ENCODE measurements at places on chromosomes 16 and 17. TPM values are rescaled to one million over a fixed set of nuclear protein-coding genes. Genes with fewer than 3 reads are reported as not detected.
A peak's percentile ranks its signal among the peaks of the same experiment; 100 is the strongest.

DNA sequence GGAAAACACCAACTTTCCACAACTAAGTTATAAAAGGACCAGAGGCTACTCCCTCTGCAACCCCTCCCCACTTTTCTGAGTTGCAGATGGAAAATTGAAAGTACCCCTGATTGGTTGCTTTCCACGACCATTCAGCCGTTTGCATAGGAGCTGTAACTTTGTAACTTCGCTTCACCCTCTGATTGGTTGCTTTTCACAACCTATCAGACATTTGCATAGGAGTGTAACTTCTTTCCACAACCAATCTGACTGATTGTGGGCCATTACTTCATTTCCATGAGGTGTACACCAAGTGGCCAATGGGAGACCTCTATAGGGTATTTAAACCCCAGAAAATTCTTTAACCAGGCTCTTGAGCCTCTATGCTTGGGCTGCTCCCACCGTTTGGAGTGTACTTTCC lies 644.1 kb downstream of the WWOX start:
- no peaks in the 10 kb centered on the region for H3K36me3 ChIP-seq
- no peaks in the 10 kb centered on the region for H3K27me3 ChIP-seq
- no peak for DNase-seq
- H3K4me1 ChIP-seq: no peaks in the 10 kb centered on the region
- no peak overlapping the region for H3K4me3 ChIP-seq
- H3K27ac ChIP-seq: no peak overlapping the region

The EVI2A gene
- total RNA-seq: 4.3 TPM

The MEIOC gene
- total RNA-seq: under 0.01 TPM

DNA sequence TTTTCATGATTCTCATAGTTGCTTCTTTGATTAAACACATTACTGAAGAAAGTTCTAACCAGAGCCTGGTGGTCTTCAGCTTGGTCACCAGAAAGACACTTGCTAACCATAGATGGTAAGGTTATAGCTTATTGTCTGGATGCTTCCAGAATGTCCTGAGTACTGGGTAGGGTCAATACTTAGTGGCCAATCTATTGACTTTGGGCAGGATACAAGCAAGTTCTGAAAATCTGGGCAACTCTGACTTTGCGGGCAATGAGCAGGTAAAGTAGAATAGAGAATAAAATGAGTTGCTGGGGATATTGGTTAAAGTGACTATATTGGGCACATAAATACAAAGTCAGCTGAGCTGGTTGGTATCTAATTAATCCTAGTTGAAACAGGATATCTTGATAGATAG lies 63.0 kb downstream of the ABCA8 start:
- peaks cover 4% of the 10 kb centered on the region for H3K36me3 ChIP-seq
- no peaks in the 10 kb centered on the region for H3K27me3 ChIP-seq
- H3K4me3 ChIP-seq: no peak overlapping the region
- H3K27ac ChIP-seq: no peak overlapping the region
- no peaks in the 10 kb centered on the region for H3K4me1 ChIP-seq
- no peak for DNase-seq

- no peaks in the 10 kb centered on the region for H3K36me3 ChIP-seq
- no peaks in the 10 kb centered on the region for H3K4me1 ChIP-seq
- H3K27me3 ChIP-seq: no peaks in the 10 kb centered on the region
- peak overlapping the region; percentile 32 for H3K4me3 ChIP-seq
- peak; percentile 35 for DNase-seq
Measured at GRCh38 chr17:77332034-77332971, 191.5 kb downstream of the SEC14L1 start.

- H3K36me3 ChIP-seq: no peaks in the 10 kb centered on the region
- H3K27me3 ChIP-seq: no peaks in the 10 kb centered on the region
- no peaks in the 10 kb centered on the region for H3K4me1 ChIP-seq
- H3K27ac ChIP-seq: no peak overlapping the region
Measured at GRCh38 chr17:62848334-62848733, 40.2 kb upstream of the MARCHF10 start.

- no peak overlapping the region for H3K27ac ChIP-seq
- H3K4me1 ChIP-seq: no peaks in the 10 kb centered on the region
- H3K4me3 ChIP-seq: no peak overlapping the region
Measured at GRCh38 chr17:50871364-50871763, 5.2 kb upstream of the TOB1 start.

GRCh38 chr17:80938556-80938955 lies 53.1 kb upstream of the CHMP6 start:
- H3K27me3 ChIP-seq: no peaks in the 10 kb centered on the region
- H3K4me1 ChIP-seq: no peaks in the 10 kb centered on the region
- H3K36me3 ChIP-seq: no peaks in the 10 kb centered on the region
- H3K4me3 ChIP-seq: no peak overlapping the region

DNA sequence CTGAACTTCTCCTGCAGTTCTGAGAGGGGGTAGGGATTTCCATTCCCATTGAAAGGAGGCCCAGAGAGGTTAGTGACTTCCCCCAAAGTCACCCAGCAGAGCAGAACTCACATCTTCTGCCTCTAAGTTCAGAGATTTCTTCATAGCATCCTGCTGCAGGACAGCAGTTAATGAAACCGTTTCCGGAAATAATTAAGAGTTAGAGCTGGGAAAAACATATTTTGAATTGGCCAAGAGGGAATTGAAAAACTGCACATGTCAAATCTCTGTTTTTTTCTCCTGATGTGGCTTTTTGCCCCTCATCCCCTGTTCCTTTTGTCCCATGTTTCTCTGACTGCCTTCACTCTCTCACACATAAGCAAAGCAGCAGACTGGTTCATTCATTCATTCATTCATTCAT lies 26.6 kb downstream of the ITPRIPL2 start:
- no peaks in the 10 kb centered on the region for H3K27me3 ChIP-seq
- H3K4me3 ChIP-seq: no peak overlapping the region
- H3K27ac ChIP-seq: peak overlapping the region; percentile 62
- no peak for DNase-seq

GRCh38 chr17:78137392-78138203 lies 7.0 kb downstream of the TMC8 start:
- H3K4me3 ChIP-seq: no peak overlapping the region
- no peak overlapping the region for H3K27ac ChIP-seq
- peaks cover 4% of the 10 kb centered on the region for H3K4me1 ChIP-seq
- H3K27me3 ChIP-seq: no peaks in the 10 kb centered on the region
- H3K36me3 ChIP-seq: no peaks in the 10 kb centered on the region

DNA sequence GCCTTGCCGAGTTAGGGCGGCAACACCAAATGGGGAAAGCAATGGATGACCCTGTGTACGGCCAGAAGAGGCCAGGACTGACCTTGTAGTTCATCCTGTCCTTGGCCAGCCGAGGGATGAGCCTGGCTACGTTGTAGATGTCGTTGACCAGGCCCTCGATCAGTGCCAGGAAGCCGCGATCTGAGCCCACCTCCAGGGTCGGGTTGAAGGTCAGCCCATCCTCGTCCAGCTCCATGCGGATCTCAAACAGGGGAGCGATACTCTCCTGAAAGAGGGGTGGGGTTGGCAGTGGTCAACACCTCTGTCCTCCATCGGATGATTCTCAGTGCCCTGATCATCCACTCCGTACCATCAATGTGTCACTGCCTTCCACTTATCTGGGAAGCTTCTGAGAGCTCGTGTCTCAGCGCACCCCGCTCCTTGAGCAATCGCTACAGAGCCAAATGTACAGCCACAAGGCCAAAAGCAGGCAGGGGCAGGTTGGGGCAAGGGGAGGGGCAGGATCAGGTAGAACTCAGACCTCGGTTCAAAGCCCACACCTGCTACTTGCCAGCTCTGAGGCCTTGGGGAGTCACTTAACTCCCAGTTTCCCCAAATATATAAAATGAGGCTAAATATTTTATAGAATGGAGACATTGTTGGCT lies 39.9 kb downstream of the DNAH17 start:
- no peaks in the 10 kb centered on the region for H3K4me1 ChIP-seq
- no peaks in the 10 kb centered on the region for H3K27me3 ChIP-seq
- no peaks in the 10 kb centered on the region for H3K36me3 ChIP-seq
- H3K27ac ChIP-seq: no peak overlapping the region

GRCh38 chr16:66326991-66327513 lies 39.4 kb upstream of the CDH5 start:
- no peak overlapping the region for H3K27ac ChIP-seq
- H3K27me3 ChIP-seq: no peaks in the 10 kb centered on the region
- H3K4me1 ChIP-seq: no peaks in the 10 kb centered on the region
- no peaks in the 10 kb centered on the region for H3K36me3 ChIP-seq
- no peak for DNase-seq

The NXN gene
- total RNA-seq: 12.8 TPM

The KRTAP4-5 gene
- total RNA-seq: not detected

- no peaks in the 10 kb centered on the region for H3K36me3 ChIP-seq
- H3K4me3 ChIP-seq: no peak overlapping the region
- no peaks in the 10 kb centered on the region for H3K27me3 ChIP-seq
- H3K4me1 ChIP-seq: no peaks in the 10 kb centered on the region
- no peak overlapping the region for H3K27ac ChIP-seq
Measured at GRCh38 chr17:77856551-77857305, 101.8 kb upstream of the TNRC6C start.

The RHBDF1 gene
- 42.6 TPM for total RNA-seq

All from breast epithelium (tissue), 4 donors.